Esophagus mucosa (tissue), 1 donor: ENCODE measurements at places on chromosomes 5 and 9. TPM values are rescaled to one million over a fixed set of nuclear protein-coding genes. Genes with fewer than 3 reads are reported as not detected.

Gene COL27A1
- total RNA-seq = 13.6 TPM

Gene FOXD4L5
- not detected for total RNA-seq

Gene SURF4
- total RNA-seq = 87.2 TPM

Gene FGF18
- total RNA-seq = 0.08 TPM

GRCh38 chr9:103867886-103868285, 226.2 kb upstream of the SMC2 start:
- no peak for ATAC-seq

- ATAC-seq = no peak
Measured at GRCh38 chr9:77926371-77926878, 105.2 kb downstream of the GNAQ start.

- ATAC-seq = no peak
Measured at GRCh38 chr5:1013238-1013947, 4.8 kb downstream of the NKD2 start.

DNA sequence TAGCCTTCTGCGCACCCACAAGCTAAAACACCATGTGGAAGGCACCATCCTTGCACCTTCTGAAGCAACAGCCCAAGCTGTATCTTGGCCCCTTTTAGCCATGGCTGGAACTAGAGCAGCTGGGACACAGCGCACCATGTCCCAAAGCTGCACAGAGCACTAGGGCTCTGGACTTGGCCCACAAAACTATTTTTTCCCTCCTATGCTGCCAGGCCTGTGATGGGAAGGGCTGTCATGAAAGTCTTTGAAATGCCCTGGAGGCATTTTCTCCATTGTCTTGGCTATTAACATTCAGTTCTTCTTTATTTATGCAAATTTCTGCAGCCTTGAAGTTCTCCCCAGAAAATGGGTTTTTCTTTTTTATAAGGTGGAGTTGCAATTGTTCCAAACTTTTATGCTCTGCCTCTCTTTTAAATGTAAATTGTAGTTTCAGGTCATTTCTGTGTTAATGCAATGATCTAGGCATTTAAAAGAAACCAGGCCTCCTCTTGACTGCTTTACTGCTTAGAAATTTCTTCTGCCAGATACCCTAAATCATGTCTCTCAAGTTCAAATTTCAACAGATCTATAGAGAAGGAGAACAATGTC, 996.3 kb downstream of the TAF11L14 start:
- no peak for ATAC-seq

GRCh38 chr5:166083183-166083959, 2208.1 kb upstream of the WWC1 start:
- no peak for ATAC-seq

- no peak for ATAC-seq
Measured at GRCh38 chr5:65916636-65917035, 9.7 kb upstream of the ERBIN start.

DNA sequence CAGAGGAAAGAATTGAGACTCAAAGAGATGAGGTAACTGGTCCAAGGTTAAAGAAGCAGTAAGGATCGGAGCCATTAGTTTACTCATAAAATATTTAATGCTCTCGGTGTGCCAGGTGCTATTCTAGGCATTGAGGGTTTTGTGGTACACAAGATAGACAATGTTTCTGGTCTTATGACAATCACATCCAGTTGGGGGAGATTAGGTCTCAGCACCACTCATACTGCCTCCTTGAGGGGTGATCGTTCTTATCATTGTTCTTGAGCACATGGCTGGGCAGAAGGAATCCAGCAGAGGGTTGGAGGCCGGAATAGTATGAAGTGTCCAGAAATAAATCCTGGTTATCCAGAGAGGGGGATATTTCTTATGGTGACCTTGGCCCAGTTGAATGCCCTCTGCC, 40.7 kb upstream of the LCP2 start:
- ATAC-seq = no peak

GRCh38 chr9:113589890-113590289, 126.4 kb downstream of the RGS3 start:
- ATAC-seq = no peak

DNA sequence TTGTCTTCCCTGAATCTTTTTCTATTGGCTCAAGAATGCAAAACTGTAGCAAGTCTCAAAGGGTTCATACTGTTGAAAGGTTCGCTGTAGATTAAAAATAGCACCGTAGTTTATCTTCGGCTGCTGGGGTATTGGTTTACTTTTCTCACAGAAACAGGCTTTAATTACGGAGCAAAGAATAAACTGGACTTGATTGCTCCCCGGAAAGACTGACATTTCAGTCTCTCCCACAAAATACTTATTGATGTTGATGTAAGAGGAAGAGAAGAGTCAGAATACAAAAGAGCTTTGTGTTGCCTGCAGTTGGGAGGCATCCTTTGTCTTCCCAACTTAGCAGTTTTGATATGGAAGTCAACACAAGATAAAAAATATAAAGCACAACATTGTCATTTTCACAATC, 183.9 kb upstream of the DMAC1 start:
- ATAC-seq = no peak

GRCh38 chr5:53479590-53480415, 626 bp upstream of the FST start:
- ATAC-seq = peak; percentile 32
